Foreskin keratinocyte (primary cell): ENCODE measurements at places on chromosomes 6 and 20. TPM values are rescaled to one million over a fixed set of nuclear protein-coding genes. Genes with fewer than 3 reads are reported as not detected.

HLA-DRB5 gene
- total RNA-seq: not detected in 2 replicates

PM20D2 gene
- total RNA-seq: 17.3 and 18.4 TPM in 2 replicates

PRDM13 gene
- not detected in 2 replicates for total RNA-seq

TINAG gene
- total RNA-seq: not detected in 2 replicates

GRM1 gene
- total RNA-seq: not detected in 2 replicates
